NCI-H226 (cell line): ENCODE measurements at places on chromosomes 7 and 10.

- peak; percentile 76 for DNase-seq
Measured at GRCh38 chr10:12869427-12869826, 132.1 kb downstream of the CCDC3 start.

DNA sequence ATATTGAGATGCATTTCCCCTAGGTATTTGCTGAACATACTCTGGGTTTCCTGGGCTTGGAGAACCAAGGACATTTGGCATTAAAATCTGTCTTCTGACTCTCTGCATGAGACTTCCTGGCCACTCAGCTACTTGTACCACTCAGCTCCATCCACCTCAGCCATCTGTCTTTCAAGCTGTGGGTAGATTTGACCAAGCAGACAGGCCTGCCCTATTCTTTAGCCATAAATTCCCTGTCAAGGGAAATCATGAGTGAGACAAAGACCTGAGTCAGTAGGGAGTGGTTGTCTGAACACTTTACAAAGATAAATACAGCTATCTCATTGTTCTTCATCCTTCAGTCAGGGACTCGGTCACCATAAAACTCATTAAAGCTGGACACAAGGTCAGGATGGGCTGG lies 399.1 kb downstream of the GPAM start:
- no peak for DNase-seq

- DNase-seq, result no peak
Measured at GRCh38 chr10:52257692-52258075, 56.4 kb upstream of the DKK1 start.

- no peak for DNase-seq
Measured at GRCh38 chr10:48901319-48901718, 38.3 kb downstream of the LRRC18 start.

GRCh38 chr10:932589-932988 lies 1.1 kb upstream of the LARP4B start:
- no peak for DNase-seq

GRCh38 chr10:29067161-29067560 lies 221.7 kb upstream of the LYZL1 start:
- peak; percentile 72 for DNase-seq

DNA sequence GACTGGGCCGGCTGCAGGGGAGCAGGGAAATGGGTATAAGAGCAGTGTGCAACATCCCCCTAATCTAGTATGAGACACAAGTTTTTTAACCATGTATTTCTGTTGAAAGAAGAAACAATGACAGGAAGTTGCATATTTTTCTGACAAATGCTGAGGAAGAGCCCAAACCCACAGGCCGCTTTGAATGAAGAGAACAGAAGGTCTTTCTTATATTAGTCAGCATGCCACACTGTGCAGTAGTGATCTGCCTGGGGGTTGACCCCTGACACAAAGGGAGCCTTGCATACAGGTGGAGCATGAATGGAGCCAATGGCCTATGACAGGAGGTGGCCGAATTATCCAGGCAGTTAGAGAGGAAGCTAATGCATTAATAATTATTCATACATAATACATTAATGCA lies 518.3 kb downstream of the PLXDC2 start:
- no peak for DNase-seq

- DNase-seq, result no peak
Measured at GRCh38 chr10:79588800-79589199, 21.9 kb upstream of the SFTPA1 start.
